Spleen (tissue), 13 donors: ENCODE measurements at places on chromosomes 6 and 20. TPM values are rescaled to one million over a fixed set of nuclear protein-coding genes. Genes with fewer than 3 reads are reported as not detected.
A peak's percentile ranks its signal among the peaks of the same experiment; 100 is the strongest.

GRCh38 chr20:36528176-36528874, 13.0 kb upstream of the MYL9 start:
- no peak for DNase-seq

- no peak for DNase-seq
Observed at GRCh38 chr6:100271625-100272024, 193.1 kb downstream of the SIM1 start.

DNA sequence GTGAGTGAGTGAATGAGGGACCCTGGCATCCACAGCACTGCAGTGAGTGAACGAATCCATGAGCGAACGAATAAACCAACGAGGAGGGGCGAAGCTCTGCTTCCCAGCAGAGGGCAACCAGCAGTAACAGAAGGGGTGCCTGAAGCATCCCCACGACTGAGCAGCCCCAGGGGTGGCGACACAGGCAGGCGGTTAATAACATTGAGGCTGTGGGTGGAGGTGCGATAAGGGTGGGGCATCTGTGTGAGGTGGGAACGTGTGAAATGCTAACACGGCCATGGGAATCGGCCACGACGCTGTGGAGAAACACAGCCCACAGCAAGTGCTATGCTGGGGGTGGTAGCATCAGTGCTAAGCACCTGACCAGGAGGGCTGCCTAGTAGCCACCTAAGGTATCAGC, 75.9 kb downstream of the TAF4 start:
- DNase-seq, result no peak

GRCh38 chr6:13635948-13636658, 21.0 kb downstream of the NOL7 start:
- DNase-seq, result no peak

Gene ERVFRD-1
- total RNA-seq, result not detected

GRCh38 chr6:41200296-41200900, 551 bp downstream of the TREML2 start:
- peak; percentile 90 for DNase-seq

- DNase-seq, result no peak
Observed at GRCh38 chr6:99241905-99242534, 107.5 kb downstream of the FAXC start.

DNA sequence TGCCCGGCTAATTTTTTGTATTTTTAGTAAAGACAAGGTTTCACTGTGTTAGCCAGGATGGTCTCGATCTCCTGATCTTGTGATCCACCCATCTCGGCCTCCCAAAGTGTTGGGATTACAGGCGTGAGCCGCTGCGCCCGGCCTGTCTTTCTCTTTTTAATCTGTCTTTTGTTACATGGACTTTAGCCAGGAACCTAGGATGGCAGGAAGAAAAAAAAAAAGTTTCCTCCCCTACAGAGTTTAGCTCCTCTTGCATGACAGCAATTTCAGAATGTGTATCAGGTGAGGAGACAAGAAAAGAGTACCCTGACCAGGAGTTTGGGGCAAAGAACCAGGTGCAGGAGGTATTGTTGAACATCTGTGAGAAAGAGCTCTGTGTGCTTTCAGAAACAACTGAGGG, 21.4 kb upstream of the TXLNB start:
- DNase-seq, result no peak

DNA sequence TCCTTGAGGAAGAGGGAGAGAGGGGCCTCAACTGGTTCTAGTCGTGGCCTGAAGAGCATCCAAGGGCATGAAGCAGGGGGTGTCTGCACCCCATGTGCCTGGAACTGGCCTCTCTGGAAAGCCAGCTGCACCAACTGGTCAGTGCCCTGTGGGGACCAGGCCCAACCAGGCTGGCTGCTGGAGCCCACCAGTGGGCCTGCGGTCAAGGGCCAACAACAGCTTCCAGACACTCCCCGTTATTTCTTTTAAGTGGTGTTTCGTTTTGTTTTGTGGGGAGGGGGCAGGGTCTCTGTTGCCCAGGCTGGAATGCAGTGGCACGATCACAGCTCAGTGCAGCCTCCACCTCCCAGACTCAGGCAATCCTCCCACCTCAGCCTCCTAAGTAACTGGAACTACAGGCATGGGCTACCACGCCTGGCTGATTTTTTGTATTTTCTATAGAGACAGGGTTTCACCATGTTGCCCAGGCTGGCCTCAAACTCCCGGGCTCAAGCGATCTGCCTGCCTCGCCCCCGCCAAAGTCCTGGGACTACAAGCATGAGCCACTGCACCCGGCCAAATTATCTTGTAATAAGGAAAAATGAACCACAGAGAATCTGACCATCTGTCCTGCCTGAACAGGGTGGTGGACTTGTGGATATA, 11.9 kb upstream of the C20orf144 start:
- peak; percentile 54 for DNase-seq

DNA sequence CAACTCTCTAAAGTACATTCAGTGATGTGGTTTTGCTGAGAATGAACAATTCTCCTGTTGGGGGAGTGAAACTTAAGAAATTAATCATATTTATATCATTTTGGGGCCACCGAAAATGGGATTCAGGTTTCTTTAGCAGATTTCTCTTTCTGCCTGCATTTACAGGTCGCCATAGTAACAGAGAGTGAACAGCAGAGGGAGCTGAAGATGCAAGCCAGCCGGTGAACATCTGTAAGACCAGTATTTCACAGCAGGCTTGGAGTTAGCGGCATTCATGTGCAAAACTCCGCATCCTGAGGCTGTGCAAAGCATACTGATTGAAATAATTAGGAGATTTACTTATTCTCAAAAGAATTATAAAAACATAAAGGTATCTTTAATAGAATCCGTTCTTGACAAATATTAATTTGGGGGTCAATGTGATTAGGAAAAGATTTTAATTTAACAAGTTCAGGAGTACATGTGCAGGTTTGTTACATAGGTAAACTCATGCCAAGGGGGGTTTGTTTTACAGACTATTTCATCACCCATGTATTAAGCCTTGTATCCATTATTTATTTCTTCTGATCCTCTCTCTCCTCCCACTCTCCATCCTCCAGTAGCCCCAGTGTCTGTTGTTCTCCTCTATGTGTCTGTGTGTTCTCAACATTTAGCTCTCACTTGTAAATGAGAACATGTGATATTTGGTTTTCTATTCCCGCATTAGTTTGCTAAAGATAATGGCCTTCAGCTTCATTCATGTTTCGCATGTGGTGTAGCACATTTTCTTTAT, 17.8 kb upstream of the HSF2 start:
- DNase-seq, result no peak

Gene TREM2
- 0.97 TPM for total RNA-seq

- no peak for DNase-seq
Observed at GRCh38 chr6:35044145-35044745, 96.9 kb downstream of the TCP11 start.
